AG09309 (cell line): ENCODE measurements at places on chromosomes 16 and 17.
A peak's percentile ranks its signal among the peaks of the same experiment; 100 is the strongest.

- DNase-seq = no peak
These were observed 197.7 kb upstream of the CDH5 start for GRCh38 chr16:66168777-66169176.

DNA sequence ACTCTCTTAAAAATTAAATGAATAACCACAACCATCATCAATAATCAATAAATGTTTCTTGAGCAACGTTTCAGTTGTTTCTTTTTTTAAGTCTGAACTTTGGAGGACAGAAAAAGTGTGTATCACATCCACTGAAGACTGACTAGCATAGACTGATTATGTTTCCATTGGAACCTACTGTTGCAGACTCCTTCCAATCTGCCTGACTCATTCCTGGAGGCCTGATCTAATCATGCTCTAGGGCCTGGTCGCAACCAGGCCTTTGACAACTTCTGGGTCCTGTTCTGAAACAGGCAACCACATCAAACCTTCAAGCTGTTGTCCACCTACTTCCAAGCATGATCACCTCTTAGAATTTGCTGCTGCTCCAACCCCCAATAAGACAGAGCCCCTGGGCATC, 109.2 kb upstream of the NUDT7 start:
- DNase-seq = no peak

- DNase-seq = no peak
These were observed 15.9 kb downstream of the TBX2 start for GRCh38 chr17:61415374-61416210.

DNA sequence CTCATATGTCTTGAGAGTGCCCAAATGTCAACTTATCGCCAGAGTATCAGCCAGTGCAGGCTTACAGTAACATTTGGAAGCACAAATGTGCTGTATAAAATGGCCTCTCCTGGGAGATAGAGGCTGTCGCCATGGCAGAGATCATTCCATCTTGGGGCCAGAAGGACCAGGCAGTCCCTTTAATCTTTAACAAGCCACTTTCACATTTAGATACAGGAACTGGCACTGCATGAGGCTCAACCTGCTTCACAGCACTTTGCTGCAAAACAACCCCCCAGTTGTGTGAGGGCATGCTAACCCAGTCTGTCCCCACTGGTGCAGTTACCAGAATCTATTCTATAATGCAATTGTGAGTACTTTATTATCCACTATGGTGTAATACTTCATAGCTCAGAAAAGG, 4.7 kb upstream of the RFFL start:
- no peak for DNase-seq

DNA sequence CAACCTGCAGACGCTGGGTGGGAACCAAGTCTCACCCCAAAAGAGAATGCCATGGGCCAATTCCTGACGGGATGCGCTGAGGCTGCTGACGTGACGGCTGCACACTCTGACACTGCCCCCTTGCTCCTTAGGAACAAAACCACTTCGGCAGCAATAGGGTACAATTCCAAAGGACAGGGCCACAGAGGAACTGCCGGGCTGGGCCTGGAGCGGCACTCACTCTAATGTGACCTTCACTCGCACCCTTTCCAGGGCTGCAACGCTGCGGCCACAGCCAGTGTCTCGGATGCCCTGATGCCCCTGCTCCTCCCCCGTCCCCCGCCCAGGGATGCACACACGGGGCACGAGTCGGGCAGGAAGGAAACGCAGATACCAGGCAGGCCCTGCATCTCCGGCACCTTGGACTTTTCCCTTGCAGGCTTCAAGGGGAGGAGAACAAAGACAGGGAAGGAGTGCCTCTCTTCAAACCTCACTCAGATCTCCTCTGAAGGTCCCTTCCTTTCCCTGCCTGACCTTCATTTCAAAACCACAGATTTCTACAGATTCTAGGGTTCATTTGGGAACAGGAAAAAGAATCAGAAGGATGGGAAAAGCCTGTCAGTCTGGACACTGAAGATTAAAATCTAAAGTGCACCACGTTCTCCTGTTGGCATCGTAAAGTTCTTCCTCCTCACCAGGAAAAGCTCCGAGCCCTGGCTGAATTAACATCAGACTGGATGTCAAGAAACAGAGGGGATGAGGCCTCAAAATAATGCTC, 2.3 kb downstream of the PITPNA start:
- no peak for DNase-seq

- peak; percentile 44 for DNase-seq
These were observed 2.3 kb upstream of the CCDC182 start for GRCh38 chr17:57747221-57748017.

DNA sequence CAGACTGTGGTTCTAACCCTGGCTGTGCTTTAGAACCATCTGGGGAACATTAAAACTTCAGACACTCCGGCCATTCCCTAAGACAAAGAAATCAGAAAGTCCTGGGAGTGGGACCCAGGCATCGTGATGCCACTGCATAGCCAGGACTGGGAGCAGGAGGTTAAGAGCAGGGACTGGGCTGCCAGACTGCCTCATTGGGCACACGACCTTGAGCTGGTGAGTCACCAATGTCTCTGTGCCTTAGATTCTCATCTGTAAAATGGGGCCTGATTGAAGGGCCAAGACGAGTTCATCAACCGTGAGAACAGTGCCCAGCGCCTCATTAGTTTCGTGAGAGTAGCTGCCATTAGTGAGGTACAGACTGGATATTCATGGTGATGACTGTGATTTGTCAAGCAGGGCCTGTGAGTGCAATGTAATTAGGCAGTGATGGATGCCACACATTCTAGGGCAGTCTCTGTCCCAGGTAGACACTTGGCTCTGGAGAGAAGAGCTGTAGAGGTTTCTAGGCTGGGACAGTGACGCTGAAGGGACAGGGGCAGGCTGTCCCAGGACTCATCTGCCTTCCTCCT, 196.8 kb downstream of the NTN1 start:
- no peak for DNase-seq

DNA sequence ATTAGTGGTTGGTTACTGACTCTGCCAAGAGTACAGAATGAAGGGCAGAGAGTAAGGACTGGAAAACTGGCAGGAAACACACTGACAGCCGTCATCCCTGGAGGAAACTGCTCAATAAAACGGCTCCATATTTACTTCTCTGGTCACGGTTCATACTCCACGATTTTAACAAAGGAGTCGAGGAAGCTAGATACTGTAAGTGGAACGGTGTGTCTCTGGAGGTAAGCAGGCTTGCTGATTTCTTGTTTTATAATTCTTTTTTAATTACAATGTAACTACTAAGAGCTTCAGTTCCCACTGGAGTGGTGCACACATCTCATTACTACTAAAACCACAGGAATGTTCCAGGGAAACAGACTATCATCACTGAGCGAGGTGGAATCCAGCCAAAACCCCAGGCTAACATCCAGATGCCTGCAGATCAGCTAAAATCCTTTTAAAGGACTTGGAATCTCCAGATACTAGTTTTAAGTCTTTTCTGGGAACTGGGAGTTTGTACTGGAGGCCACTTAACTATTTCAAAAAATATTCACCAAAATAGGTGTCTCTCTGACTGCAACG, 17.8 kb downstream of the SERPINF1 start:
- peak; percentile 88 for DNase-seq

DNA sequence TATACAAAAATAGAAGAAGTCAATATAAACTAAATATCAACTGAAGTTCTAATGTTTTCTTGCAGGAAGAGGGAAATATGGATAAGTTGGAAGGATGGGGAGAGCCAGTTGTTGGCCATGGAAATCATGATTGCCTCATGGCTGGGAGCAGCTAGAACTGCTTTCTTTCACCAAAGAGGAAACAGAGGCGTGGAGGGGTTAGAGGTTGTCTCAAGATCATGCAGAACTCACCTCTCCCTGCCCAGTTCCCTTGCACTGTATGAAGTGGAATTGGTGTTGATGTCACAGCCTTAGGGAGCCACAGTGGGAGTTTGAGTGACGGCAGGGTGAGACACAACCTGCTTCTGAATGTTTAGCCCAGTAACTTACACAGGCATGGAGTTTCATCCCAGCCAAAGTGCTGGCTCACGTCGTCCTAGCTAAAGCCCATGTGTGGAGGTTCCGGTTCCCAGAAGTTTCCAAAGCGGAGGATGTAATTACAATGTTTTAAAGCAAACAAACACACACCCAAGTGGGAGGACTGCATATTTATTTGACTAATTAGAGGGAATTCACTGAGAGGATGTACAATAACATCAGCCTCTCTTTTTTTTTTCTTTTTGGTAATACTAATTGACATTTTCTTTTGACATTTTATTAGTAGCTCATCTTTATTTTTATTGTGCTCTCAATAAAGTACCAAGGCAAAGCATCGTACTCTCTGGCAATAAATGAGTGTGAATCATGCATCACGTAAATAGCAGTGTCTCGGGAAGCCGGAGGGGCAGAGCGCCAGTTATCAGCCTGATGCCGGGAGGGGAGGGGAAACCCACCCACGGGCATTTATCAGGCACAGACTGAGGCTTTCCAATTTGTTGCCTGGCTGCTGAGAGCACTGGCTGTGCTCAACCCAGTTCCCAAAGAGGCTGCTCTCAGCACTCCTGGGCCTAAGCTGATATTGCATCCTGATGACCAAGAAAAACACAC, 118.7 kb upstream of the CDH5 start:
- peak; percentile 55 for DNase-seq

DNA sequence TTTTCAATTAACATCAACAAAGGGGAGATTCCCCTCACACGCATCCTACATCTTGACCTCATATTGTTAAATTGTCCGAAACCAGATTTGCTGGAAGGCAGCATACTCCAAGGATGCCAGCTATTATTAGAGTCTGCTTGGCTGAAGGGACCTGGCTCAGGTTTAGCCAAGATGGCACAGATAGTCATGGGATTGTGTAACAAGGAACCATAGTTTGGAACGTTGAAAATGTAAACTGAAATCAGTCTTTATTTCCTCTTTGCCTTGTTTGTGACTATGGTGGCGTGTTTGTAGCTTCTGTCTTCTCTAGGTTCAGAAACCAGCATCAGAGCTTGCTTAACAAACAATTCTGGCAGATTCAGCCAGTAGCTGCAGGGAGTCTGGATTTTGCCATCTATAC, 5.9 kb downstream of the ARSG start:
- DNase-seq = no peak

DNA sequence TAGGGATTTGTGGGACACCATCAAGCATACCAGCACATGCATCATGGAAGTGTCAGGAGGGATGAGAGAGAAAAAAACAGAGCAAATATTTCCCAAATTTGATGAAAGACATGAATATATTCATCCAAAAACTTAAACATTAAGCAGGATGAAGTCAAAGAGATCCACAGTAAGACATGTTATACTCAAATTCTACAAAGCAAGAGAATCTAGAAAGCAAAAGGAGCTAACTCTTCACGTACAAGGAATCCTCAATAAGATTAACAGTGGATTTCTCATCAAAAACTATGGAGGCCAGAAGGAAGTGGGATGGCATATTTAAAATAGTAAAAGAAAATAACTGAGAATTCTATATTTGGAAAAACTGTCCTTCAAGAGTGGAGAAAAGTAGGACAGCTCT, 374.8 kb downstream of the ZFHX3 start:
- no peak for DNase-seq

DNA sequence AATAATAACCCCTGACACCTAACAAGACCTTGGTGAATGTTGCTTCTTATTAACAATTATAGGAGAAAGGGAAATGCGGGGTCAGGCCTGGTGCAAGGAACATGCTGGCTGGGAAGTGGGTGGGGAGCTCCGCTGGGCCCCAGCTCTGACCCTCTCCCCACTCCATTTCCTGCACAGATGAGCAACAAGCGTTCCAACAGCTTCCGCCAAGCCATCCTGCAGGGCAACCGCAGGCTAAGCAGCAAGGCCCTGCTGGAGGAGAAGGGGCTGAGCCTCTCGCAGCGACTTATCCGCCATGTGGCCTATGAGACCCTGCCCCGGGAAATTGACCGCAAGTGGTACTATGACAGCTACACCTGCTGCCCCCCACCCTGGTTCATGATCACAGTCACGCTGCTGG, 23.0 kb downstream of the RHBDL3 start:
- DNase-seq = no peak

GRCh38 chr17:80584176-80584905, 39.7 kb downstream of the RPTOR start:
- no peak for DNase-seq

- DNase-seq = no peak
These were observed 15.4 kb downstream of the UBN1 start for GRCh38 chr16:4862639-4863038.

- DNase-seq = no peak
These were observed 8.9 kb downstream of the ADAD2 start for GRCh38 chr16:84199861-84200260.

DNA sequence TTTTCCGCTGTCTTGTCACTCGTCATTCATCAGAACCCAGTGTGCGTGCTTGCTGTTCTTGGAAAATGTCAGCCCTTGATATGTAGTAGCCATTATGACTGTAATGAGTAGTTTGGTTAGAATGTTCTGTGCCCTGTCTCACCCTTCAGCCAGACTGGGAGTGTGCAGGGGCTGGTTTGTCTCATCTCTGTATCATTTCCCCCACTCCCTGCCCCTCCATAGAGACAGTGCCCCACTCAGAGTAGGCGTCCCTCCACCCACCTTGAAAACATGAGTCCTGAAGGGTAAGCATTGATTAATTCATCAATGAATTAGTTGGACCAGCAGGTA, 137.0 kb upstream of the PLCG2 start:
- no peak for DNase-seq

DNA sequence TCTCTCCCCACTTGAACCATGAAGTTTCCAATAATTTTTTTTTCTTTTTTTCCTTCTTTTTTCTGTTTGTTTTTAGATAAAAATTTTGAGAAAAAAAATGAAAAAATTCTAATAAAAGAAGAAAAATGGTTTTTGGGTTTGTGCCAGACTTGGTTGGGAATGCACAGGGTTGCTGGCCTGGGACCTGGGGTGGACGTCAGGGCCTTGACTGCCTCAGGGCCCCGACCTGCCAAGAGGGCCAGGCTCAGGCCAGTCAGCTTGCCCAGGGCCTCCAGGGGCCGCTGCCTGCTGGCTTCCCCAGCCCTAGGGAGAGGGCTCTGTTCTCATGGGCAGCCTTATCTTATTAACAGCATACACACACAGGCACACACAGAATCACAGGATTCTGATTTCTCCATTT, 6.5 kb downstream of the TBX6 start:
- DNase-seq = no peak

DNA sequence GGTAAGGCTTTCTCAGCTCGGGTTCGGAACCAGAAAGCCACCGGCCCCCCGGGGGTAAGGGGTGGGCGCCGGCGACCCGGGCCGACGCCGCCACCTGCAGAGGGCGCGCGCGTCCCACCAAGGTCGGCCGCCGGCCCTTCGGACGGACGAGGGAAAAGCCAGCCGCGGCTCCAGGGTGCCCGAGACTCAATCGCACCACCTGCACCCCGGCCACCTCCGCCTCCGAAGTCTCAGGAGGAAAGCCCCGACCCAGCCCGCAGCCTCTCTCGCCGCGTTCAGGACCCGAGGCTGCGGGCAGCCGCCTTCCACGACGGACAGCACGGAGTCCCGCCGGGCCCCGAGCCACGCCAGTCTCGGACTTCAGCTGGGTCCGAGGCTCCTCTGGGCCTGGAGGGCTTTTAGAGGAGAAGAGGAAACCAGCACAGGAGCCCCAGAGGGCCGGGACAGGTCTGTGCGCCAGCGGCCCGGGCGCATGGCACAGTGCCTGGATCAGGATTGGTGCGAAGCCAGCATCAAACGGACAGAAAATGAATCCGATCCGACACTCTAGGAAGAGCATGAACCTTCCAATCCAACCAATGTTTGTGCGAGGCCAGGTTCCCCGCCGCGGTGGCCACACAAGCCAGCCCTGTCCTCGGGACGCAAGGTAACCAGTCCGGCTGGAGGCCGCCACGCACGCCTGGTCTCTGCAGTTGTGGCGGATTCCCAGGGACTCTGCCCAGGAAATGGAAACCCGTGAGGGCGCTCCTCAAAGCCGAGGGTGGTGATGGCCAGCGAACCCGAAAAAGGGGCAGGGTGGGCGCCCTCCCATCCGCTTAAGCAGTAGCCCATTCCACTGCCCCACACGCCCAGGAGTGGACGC, 6.7 kb downstream of the CBX8 start:
- DNase-seq = no peak
